ENCODE measurements at places on chromosomes 1 and 21.

- no peak for DNase-seq
Measured at GRCh38 chr1:234748066-234748465, 138.1 kb upstream of the IRF2BP2 start.

DNA sequence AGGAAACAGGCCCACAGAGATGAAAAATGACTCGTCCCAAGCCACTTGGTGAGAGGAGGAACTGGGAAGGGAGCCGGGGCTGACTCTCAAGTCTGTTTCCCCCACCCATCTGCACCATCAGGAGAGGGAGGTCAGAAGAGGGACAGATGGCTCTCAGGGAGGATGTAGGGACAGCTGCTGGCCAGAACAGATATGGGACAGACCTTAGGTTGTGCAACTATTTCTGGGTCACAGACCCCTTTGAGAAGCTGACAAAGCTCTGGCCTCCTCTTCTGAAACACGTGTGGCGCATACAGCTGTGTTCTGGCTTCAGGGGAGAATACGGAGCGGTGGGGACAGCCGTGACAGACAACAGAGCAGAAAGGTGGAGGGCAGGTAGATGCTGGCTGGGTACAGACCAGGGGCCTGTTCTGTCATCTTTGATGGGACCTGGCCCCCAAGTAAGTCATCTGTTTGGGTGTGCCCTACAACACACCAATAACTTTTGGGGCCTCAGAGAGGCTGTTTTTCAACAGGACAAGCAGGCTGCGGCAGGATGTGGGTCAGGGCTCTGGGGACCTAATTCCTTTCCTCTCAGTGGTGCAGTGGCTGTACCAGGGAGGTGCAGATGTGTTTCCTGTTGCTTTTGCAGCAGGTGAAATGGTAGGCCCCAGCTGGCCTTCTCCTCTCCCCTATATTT is 7.3 kb downstream of the SH3BGRL3 start:
- peak; percentile 49 for DNase-seq

DNA sequence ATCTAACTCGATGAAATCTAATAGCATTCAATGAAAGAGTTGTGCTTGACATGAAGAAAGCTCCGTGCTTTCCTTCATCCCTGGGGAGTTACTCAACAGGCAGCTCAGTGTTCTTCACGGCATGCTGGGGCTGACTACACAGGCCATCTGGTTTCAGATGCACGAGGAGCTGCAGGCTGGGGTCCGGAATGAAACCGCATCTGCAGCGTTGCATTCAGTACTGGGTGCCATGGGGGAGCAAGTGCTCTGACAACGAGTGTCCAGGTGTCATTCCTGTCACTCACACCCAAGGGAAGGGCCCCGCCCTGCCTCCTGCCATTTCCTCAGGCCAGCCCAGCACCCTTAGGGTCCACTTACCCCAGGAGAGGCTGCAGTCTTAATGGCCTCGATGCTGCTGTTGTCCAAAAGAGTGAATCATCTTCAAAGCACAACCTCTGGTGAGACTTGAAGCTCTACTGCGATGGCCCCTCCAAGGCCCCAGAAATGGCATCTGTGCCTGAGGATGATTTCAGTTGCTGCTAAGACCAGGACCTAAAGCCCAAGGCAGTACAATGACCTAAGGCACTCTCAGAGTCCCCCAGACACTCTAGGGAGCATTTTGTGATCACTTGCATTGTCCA is 61.4 kb downstream of the STUM start:
- no peak for DNase-seq

- no peak for DNase-seq
Measured at GRCh38 chr1:150572918-150573647, 6.3 kb downstream of the MCL1 start.

GRCh38 chr1:169339773-169340172 is 27.8 kb downstream of the NME7 start:
- DNase-seq = no peak

GRCh38 chr1:155207806-155208540 is at the start of gene THBS3:
TSS of gene THBS3 (minus strand) at chr1:155207897. CDS start at chr1:155207876, 21 bp downstream.
- no peak for DNase-seq

GRCh38 chr1:39900662-39901463 is 854 bp downstream of the MYCL start:
- no peak for DNase-seq

- no peak for DNase-seq
Measured at GRCh38 chr21:21915816-21916215, 917.6 kb downstream of the NCAM2 start.

DNA sequence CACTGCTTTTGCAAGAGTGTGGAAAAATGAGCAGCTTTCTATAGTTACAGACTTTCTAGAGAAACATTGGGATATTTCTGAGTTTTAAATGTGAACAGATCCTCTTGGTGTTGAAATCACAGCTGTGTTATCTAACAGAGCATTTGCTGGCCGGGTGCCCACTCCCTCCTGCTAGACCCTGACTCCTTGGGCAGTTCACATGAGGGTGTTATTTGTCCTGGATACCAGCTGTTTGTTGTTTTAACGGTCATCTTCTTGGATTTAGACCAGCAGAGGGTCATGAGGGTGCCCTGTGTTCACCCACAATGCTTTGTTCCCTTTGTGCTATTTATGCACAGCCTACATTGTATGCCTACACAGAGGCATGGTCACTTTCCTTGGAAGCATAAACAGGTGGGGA is 67.1 kb downstream of the CENPF start:
- no peak for DNase-seq
